EL (cell line): ENCODE measurements at places on chromosomes 1 and 21.

GRCh38 chr1:200794506-200795065 is 55.9 kb downstream of the CAMSAP2 start:
- peak; percentile 52 for DNase-seq

DNA sequence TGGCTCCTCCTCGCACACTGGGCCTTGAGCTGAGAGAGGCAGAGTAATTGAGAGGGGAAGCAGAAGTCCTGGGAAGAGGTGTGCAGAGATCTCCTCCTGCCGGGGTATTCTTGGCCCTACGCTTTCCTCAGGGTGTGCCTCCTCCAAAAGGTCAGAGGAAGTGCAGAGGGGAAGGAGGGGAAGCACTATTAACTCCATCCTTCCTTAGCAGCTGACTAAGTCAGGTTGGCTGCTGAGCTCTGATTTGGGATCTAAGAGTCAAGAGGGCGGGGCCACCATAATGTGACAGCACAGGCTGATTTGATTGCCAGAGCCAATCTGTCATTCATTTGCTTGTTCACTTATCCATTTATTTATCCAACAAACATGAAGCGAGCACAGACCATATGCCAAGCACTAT is 12.3 kb downstream of the ATP2B4 start:
- DNase-seq = no peak

DNA sequence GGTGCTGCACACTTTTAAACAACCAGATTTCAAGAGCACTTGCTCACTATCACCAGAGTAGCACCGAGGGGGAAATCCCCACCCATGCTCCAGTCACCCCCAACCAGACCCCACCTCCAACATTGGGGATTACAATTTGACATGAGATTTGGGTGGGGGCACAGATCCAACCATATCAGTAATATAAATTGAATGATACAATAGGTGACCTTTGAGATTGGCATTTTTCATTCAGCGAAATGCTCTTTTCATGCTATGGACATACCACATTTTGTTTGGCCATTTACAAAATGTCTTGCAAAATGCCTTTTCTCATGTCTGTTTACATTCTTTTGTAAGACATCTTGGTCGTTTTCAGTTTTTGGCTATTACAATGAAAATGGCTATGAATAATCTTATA is 23.9 kb downstream of the RYR2 start:
- no peak for DNase-seq

GRCh38 chr1:156926175-156926574 is 5.7 kb downstream of the LRRC71 start:
- peak; percentile 91 for DNase-seq

DNA sequence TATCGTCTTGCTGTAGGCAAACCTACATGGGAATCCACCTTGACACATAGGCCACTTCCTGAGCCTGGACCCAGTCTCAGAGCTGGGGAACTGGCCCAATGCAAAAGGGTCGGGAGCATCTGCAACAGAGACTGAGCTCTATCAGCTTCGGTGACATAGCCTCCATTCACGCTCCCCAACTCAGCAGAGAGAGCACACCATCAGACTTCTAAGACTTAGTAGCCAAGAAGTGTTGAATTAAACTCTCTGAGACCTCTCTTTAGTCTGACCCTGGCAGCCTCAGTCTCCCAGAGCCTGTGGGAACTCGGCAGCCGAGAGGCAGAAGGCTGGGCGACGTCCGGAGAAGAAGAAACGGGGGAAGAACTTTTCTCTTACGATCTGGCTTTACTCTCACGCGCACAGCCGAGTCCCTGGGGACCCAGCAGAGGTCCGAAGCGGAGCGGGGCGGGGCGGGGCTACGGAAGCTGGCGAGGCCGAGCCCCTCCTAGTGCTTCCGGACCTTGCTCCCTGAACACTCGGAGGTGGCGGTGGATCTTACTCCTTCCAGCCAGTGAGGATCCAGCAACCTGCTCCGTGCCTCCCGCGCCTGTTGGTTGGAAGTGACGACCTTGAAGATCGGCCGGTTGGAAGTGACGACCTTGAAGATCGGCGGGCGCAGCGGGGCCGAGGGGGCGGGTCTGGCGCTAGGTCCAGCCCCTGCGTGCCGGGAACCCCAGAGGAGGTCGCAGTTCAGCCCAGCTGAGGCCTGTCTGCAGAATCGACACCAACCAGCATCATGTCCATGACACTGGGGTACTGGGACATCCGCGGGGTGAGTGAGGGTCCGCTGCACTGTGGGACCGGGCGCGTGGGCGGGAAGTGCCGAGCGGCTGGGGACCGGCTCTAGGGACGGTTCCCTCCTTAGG is at the start of gene GSTM4:
TSS of gene GSTM4 (plus strand) at position 485 of the 905 bp plus-strand sequence. CDS start at position 776, 291 bp downstream.
- peak; percentile 81 for DNase-seq

DNA sequence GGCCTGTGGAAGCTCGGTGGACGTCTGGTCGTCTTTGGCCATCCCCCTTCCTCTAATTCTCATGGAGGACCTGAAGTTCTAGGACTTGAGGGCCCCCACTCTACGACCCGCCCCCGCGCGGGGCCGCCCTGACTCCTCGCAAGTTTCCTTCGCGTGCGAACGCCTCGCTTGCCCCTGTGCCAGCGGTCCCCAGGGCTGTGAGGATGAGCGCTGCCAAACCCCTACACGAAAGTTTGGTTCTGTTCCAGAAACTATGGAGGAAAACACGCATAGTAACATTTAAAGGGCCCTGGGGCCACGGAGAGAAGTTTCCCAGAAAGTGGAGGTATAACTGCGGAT is 304 bp upstream of the GNG12 start:
- peak; percentile 76 for DNase-seq

DNA sequence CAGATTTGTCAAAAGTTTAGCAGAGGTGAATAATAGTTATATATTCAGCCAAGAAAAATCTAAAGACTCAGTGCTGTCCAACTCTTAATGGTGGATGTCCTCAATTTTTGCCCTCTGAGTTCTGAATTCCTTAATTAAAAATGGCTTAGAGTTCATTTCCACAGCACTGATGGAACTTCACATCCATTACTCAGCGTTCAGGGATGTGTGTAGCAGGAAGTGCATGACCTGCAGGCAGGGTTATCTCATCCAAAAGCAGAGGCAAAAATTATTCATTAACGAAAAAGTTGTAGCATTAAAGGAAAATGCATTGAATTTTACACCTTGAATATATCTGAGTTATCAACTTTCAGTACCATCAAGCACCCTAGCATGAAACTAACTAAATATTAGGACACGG is 96.7 kb downstream of the ZP4 start:
- DNase-seq = peak; percentile 30

DNA sequence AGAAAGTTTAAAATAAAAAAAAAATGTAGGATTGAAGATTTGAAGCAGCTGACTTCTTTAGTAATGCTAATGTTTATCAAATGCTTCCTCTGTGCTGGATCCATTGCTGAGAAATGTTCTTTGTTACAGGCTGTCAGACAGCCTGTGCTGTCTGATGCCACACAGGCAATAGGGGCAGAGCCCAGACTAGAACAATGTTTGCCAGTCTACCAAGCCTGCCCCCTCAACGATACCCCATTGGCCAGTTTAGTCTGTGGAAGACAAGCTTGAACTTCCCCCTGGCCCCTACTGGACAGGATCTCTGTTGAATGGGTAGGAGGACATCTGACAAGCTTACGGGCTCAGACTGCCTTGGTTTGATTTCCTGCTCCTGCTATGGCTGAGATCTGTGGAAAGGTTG is 79.4 kb downstream of the PAPPA2 start:
- DNase-seq = no peak

GRCh38 chr1:82823876-82824275 is 1023.1 kb downstream of the ADGRL2 start:
- DNase-seq = no peak

DNA sequence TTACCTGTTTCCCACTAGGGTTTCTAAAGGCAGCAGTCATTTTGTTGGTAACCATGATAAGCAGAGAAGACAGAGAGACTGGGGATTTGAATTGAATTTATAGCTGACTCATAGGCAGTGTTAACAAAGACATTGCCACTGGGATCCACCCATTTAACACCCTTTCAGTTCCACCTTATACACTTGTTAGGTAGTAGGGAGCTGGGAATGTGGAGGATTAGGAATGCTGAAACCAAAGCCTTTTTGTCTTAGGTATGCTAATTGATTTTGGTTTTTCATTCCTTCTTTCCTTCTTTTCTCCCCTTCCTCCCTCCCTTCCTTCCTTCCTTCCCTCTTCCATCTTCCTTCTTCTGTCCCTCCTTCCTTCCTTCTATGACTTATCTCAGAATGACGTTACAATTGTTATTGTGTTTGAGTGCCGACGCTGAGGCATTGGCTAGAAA is 7.5 kb upstream of the EVI5 start:
- DNase-seq = no peak
